ENCODE measurements at places on chromosomes 4 and X.

GRCh38 chr4:15995826-15996225 lies 32.9 kb upstream of the FGFBP2 start:
- DNase-seq = no peak

GRCh38 chr4:106277140-106277675 lies 38.8 kb downstream of the TBCK start:
- DNase-seq = no peak

DNA sequence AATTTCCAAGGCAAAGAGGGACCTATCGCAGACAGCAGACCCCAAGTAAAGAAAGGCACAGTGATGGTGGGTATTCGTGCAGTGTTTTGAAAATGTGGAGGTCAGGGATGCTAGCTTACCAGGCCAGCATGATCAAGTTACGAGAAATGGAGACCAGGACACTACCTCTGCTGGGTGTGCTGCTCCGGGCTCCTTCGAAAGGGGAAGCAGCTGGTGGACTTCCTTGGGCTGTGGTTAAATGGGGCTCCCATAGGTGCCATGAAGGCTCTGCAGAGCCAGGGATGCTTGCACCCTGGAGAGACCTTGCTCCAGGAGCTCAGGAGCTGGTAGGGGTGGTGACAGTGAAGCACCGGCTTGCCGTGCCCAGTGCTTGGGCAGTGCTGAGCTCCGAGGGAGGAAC lies 68.8 kb downstream of the TBL1X start:
- DNase-seq = no peak

DNA sequence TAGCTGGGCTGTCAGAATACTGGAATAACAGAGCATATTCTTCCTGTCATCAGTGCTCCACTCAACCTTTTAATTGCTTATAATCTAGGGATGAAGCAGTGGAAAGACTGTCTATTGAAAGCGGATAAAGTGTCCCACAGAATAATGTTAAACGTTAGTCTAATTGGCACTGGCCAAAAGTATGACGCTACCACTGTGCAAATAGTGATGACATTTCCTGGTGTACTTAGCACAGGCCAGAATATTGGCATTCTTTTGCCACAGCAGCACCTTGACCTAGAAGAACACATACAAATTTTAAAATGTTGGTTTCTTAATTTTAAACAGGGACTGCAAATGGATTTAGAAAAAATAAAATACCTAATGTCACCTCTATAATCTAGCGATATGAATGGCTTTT lies 635.2 kb upstream of the SPANXN1 start:
- DNase-seq = no peak

- no peak for DNase-seq
Observed at GRCh38 chr4:121923306-121923705, 28.6 kb downstream of the TRPC3 start.

DNA sequence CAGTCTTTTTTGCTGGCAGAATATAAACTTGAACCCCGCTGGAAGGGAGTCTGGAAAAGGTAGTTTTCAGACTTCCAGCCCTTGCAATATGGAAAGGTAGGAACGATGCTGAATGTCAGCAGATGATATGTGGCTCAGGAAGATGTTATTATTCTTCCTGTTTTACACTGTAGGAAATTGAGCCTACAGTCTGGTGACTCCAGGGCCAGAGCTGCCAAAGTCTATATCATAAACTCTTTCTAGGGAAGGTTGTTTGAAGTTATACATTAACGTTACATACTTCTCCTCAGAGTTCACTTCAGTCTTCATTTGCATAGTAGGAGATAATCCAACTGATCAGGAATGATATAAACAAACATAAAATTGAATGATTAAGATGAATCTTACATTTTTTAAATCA lies 141.3 kb downstream of the FAT4 start:
- DNase-seq = no peak

GRCh38 chr4:147586637-147587036 lies 30.6 kb upstream of the TMEM184C start:
- DNase-seq = no peak

DNA sequence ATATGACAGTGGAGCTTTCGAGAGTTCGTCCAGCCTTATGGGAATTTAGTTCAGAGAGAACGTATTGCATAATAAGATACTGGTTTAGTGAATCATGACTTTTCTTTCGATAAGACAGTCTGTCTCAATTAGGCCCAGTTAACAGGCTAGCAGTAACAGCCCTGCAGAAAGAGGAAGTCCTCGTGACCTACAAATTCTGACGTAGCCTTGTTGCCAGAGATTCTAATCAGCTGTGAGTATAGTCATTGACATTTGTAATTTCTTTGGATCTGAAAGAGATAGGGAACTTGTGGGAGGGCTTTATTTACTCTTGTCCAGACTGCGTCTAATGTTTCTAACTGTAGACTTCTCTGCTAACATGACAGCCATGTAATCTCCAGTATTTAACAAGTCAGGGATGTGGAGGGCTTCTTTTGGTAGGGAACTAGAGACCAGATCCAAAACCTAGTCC lies 15.8 kb downstream of the ART3 start:
- DNase-seq = no peak

DNA sequence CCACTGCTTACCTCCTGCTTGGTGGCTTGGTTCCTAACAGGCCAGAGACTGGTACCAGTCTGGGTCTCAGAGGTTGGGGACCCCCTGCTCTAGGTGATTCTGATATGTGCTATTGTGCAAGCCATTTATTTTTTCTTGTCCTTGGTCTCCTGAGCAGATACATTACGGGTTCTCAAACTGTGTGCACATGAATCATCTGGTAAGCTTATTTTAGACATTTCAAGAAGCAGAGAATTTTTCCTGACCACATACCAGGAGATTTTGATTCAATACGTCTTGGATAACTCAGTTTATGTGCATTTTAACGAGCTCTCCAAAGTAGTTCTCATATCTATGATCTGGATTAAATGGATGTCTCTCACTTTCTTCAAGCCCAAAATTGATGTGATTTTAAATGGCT lies 77.2 kb downstream of the FHIP1A start:
- DNase-seq = no peak

GRCh38 chr4:89307446-89308160 lies at the start of gene GPRIN3:
GPRIN3 (minus strand) TSS chr4:89307800; CDS start chr4:89250110, 57,690 bp downstream.
- peak; percentile 76 for DNase-seq

- DNase-seq = no peak
Observed at GRCh38 chr4:147247579-147247978, 233.3 kb upstream of the EDNRA start.

DNA sequence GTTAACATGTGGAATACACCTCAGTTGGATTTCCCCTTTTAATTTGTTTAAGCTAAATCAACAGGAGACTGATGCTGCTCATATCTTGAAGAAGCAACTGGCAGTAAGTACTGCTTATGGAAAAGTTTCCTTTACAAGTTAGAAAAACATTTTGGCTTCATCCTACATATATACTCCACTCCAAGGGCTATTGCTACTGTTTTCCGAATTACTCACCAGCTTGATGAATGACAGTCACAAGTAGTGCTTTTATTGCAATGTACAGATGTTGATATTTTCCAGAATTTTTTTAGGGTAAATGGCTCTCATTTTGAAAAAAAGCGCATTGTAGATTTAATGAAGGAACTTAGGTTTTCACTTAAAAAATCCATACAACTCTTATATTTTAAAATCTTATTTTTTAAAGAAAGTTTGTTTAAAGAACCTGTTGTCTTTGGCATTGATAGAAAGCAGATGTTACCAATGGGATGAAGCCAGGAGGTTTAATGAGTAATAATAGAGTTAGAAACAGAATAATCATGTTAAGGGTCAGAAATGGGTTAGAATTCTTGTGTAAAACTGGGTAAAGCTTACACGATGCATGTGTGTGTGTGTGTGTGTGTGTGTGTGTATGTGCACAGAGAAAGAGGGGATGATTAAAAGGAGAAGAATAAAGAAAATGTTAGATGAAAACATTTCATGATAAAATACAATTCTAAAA lies 272.9 kb downstream of the CFAP299 start:
- DNase-seq = no peak
